ENCODE measurements at places on chromosomes 11 and 22.

DNA sequence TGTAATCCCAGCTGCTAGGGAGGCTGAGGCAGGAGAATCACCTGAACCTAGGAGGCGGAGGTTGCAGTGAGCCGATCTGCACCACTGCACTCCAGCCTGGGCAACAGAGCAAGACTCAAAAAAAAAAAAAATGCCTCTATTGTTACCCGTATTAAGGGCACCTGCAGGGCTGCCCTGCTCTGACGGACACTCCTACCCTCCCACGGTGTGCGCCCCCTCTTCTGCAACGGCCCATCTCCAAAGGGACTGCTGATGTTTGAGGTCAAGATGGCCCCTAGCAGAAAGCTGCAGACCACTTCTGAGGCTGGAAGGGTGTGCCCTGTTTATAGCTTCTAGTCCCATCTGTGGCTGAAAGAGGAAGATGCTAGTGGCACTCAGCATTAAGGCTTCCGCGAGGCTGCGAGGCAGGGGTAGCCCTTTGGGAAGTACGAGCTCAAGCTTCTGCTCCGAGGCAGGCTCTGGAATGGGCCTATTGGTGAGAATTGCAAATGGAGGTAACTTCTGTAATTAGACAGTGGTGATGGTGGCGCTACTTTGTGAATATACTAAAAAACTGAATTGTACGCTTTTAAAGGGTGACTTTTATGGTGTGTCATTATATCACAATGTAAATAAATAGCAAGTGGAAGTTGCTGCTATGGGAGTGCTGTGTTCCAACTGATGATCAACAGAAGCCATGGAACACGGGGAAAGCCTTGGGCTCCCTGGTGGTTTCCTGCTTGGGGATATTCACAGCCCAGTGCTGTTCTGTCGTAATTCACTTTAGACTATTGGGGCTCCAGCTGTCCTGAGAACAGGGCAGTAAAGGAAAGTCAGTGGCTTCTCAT is 24.3 kb downstream of the ARFGAP2 start:
- no peak for DNase-seq

GRCh38 chr22:39705386-39705785 is 134.8 kb downstream of the CACNA1I start:
- DNase-seq, result no peak

DNA sequence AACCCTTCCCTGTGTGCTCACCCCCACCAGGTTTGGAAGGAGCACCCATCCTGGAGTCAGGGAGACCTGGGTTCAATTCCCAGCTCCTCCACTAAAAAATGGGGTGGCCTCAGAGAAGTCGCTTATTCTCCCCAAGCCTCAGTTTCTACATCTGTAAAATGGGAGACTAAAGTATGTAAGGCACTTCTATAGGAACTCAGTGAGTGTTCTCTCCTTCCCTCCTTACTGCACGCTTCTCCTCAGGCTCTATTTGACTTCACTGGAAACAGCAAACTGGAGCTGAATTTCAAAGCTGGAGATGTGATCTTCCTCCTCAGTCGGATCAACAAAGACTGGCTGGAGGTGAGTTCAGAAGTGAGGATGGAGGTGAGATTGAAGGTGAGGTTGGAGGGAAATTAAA is 11.3 kb downstream of the NCF4 start:
- DNase-seq, result no peak

DNA sequence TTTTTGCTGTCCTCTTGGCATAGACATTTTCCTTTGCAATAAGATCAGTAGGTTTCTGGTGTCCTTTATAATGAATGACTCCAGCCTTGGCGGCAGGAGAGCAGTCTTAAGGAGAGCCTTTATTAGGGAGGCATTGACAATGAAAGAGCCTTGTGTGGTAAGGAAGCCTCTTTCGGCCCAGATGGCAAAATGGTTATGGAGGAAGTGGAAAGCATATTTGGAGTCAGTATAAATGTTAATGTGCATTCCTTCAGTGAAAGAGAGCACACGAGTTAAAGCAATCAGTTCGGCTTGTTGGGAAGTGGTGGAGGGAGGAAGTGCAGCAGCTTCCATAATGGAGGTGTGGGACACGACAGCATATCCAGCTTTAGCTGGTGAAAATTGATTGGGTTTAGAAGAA is 18.1 kb upstream of the ANO1 start:
- DNase-seq, result no peak

DNA sequence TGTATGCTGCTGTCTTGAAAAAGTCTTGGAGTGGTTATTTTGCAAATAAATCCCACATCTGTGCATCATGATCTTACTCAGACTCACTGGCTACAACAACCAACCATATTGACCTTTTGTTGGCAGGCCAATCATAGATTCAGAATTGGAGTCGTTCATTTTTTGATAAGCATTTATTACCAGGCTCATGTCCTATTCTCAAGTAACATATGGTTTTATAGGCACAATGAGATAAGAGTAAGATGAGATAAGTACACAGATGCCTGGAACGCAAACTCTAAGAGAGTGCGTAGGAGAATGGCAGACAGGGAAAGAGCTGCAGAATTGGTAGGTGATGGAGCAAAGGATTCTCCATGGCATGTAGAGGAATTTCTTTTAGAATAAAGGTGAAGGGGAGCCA is 71.6 kb upstream of the SLC5A12 start:
- DNase-seq, result no peak

DNA sequence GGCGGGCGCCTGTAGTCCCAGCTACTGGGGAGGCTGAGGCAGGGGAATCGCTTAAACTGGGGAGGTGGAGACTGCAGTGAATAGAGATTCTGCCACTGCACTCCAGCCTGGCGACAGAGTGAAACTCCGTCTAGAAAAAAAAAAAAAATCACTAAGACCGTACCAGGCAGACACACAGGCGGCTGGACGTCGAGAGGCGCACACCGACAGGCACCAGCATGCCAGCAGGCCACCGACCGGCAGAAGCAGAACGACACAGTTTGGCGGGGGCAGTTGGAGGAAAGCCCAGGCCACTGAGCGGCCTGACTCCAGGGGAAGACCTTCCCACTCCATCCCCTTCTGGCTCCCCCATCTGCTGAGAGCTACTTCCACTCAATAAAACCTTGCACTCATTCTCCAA is 17.5 kb downstream of the OR10D3 start:
- no peak for DNase-seq

DNA sequence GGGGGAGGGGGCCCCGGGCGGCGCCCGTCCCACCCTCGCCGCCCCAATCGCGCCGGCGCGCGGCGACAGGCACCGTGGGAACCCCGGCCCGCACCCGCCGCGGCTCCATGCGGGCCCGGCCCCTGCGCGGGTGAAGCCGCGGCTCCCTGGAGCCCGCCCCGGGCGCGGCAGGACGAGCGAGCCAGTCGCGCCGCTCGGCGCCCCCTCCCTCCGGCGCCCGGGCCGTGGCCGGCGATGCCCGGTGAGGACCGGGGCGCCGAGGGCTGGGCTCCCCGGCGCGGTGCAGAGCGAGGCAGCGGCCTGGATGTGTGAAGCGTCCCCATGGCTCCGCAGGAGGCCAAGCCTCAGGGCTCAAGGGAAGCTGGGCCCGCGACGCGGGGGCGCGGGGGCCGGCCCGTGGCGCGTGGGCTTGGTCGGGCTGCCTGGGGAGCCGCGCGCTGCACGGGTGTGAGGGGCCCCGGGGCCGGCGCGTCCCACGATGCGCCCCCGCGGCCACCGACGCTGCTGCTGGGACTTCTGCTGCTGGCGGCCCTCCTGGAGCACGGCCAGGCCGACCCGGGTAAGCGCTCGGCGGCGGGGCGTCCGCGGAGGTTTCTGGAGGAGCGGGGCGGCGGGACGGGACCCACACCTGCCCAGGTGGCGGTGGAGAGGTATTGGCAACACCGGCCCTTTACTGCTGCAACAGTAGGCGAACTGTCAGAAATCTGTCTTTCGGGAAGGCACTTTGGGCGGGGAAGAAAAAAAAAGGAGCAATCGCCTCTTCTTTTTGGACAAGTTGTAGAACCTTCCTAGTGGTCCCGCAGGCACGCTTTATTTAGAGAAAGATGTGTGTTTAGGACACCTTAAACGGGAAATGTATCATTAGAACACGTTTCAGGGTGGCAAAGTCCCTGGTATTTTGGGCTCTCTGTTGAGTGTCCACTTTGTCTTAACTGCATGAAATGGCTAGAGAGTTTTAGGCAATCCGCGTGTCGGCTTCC is 119.4 kb downstream of the HIPK3 start:
- DNase-seq, result peak; percentile 46

- no peak for DNase-seq
Measured at GRCh38 chr11:70156291-70157037, 46.6 kb upstream of the FADD start.

- no peak for DNase-seq
Measured at GRCh38 chr11:126538071-126538470, 182.6 kb downstream of the ST3GAL4 start.

DNA sequence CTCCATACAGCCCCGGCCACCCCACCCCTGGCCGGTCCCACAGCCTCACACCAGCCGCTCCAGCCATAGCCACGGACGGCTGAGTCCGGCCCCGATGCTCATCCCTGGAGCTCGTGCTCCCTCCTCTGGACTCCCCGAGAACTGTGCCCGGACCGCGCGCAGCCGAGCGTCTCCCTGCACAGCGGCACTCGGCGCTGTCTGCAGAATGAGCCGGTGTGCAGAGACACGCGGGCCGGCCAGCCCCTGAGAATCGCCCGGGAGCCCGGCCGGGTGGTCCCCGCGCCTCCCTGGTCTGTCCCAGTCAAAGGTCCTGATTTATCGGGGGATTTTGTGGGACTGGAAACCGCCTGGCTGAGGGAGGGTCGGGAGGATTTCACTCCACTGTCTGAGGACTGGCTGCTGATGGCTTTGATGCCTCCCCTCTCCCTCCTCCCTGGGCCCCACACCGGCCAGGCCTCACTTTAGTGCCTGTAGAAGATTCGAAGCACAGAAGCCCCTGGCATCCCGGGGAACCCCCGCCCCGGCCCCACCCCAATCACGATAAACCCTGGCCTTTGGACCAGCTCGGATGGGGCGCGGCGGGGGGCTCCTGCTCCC is 102.7 kb downstream of the BRD1 start:
- DNase-seq, result peak; percentile 59

GRCh38 chr11:10631761-10632160 is 61.8 kb downstream of the IRAG1 start:
- DNase-seq, result no peak

All from dorsolateral prefrontal cortex (tissue), 122 donors.